ENCODE measurements at places on chromosomes 5 and 9.

DNA sequence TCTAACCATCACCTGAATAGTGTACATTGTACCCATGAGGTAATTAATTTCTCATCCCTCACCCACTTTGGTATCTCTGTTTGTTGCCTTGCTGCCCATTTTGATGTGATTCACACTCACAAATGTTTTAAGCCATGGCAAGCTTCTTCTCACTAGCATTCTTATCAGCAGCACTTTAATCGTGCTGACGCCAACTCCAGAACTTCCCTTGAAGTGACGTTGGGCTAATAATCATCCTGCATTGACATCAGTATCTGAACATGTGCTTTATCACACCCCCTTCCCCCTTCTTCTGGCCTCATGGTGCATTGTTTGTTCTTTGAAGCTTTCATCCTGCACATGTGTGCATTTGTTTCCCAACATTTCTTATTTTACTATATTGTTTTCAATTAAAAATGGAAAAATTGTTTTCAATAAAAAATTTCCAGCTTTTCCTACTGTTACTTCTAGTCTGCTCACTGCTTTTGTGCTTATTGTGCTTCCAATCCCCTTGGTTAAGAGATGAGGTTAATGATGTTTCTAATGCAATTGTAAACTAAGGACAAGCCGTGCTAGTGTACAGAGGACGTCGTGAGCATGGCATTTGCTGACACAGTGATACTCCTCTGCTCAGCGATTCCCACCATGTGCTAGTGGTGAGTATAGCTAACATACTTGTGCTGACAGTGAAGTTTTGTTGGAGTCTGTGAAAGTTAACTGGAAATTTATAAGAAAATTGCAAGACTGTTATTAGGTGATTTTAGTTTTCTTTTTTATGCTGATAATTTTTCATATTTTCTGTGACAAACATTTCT is 238.5 kb downstream of the KDM4C start:
- no peak for DNase-seq

- no peak for DNase-seq
Observed at GRCh38 chr5:151470439-151470838, 23.0 kb downstream of the SLC36A1 start.

GRCh38 chr9:127519301-127520166 is 68.2 kb downstream of the LRSAM1 start:
- DNase-seq, result peak; percentile 88

GRCh38 chr5:133921979-133922378 is 46.4 kb downstream of the C5orf15 start:
- no peak for DNase-seq

- DNase-seq, result no peak
Observed at GRCh38 chr5:64507264-64507605, 1.4 kb downstream of the RGS7BP start.

Data from foreskin keratinocyte (primary cell).